Daoy (cell line): ENCODE measurements at places on chromosomes 4 and X.

DNA sequence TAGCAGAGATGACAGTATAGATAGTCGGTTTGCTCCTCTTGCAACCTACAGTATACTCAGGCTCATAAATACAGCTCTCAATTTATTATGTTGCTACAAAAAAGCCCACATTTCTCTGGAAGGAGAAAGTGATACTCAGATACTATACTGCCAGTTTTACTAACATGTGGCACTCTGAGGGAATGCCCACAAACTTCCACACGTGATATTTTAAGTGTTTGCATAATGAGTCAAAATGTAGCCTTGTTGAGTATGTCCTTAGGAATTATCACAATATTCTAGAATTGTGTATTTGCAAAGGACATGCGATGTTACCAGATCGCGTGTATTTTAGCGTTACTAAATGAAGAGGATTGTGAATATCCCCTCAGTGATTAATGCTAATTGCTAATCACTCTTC lies 929.1 kb downstream of the STIM2 start:
- DNase-seq, result no peak

- DNase-seq, result peak; percentile 9
Observed at GRCh38 chrX:43656005-43656494, at the start of gene MAOA. TSS of gene MAOA (plus strand) at chrX:43656299. CDS start at chrX:43656342, 43 bp downstream.

DNA sequence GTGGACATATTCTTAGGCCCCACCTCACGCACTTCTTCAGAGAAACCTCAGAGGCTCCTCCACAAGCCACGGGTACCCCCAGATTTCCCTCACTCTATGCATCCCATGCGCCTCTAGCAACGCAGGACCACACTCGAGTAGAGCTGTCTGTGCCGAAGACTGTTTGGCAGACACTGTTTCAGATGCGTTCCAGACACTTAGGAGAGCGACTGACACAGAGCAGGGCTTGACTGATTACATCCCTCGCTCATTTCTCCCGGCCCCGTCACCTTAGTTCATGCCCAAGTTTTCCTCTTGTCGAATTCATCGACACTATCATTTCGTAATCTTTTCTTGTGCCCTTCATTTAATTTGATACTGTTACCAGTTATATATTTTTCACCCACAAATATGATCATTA lies 15.0 kb downstream of the SORBS2 start:
- DNase-seq, result no peak

GRCh38 chr4:8370835-8371595 lies 69.5 kb downstream of the ACOX3 start:
- DNase-seq, result no peak

GRCh38 chrX:29518100-29518499 lies 697.3 kb upstream of the MAGEB2 start:
- no peak for DNase-seq

GRCh38 chr4:2066571-2067445 lies 7.7 kb downstream of the NAT8L start:
- no peak for DNase-seq

DNA sequence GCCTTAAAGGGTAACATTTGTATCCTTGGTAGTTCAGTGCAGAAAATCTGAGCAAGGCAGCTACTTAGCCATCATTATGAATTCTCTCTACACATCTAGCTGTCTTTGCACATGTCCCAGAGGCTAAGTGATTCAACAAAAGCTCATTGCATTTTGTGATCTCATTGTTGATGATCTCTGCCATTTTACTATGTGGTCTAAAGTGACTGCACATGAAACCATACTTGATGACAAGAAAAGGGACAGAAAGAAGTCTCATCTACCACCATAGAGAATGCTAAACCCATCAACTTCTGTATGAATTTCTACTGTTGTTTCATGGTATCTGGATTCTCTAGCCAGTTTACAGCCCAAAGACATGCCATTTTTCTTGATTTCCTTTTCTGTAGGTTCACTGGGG lies 5.9 kb upstream of the PGK1 start:
- no peak for DNase-seq

- no peak for DNase-seq
Observed at GRCh38 chr4:183532821-183533220, 28.0 kb downstream of the ING2 start.

DNA sequence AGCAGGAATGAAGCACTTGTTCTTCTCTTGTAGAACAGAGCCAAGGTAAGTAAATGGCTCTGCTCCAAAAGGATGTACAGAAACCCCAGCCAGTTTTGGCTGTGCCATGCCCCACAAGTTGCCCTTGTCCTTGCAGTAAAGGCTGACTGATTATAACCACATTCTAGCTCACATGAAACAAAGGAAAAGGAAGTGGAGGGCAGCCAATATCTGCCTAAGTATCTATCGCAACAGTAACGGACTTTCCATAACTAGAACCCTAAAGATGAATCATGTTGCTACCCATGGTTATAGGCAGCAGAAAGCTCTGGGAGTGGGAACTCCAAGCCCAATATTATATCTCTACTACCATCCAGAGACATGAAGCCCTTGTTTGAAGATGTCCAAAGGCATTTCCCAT lies 95.7 kb downstream of the COMMD8 start:
- DNase-seq, result no peak

- DNase-seq, result peak; percentile 58
Observed at GRCh38 chr4:150782311-150782710, 200.4 kb downstream of the MAB21L2 start.

GRCh38 chr4:86660401-86660800 lies 66.3 kb downstream of the PTPN13 start:
- no peak for DNase-seq

GRCh38 chr4:25986807-25987206 lies 72.8 kb downstream of the SMIM20 start:
- no peak for DNase-seq

- DNase-seq, result no peak
Observed at GRCh38 chr4:153258750-153259149, 54.5 kb downstream of the TRIM2 start.

DNA sequence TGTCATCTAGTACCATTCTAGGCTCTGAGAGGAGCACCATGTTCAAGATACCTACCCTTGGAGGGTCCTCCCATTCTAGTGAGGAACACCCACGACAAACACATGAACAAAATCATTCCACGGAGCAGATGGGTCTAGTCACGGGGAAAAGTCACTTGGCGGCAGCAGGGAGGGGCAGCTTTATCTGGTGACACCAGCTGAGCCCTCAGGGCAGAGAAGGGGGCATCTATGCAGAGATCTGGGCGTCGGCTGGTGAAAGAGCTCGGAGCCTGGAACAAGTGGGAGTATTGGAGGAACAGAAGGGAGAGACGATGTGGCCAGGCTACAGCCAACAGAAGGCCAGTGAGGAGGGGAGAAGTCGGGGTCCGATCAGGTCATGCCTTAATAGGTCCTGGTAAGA lies 11.9 kb upstream of the PDHA1 start:
- DNase-seq, result no peak

GRCh38 chr4:124863040-124863545 lies 150.6 kb upstream of the ANKRD50 start:
- no peak for DNase-seq

DNA sequence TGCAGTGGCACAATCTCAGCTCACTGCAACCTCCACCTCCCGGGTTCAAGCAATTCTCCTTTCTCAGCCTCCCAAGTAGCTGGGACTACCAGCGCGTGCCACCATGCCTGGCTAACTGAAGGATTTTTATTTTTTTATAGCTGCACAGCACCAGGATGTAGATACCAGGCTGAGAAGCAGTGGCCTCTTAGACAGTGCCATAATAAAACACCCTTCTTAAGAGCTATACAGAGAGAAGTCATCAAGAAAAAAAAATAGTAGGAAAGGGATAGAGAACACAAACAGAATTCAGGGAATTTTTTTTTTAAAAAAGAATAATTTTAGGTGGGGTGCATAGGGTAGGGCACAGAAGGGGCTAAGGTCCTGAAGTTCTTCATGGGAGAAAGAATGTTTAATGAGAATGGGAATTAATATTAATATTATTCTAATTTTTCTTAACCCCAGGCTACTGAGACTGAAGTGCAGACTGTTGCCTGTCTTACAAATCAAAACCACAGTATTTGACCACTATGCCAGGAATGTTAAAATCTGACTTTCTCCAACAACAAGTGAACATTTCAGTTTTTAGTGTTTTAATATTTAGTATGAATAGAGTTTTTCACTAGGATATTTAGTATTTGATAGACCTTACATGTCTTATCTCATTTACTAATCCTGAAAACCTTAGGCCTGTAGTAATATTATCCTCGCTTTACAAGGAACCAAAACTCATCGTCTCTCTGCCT lies 146.7 kb downstream of the KCNIP4 start:
- DNase-seq, result no peak

DNA sequence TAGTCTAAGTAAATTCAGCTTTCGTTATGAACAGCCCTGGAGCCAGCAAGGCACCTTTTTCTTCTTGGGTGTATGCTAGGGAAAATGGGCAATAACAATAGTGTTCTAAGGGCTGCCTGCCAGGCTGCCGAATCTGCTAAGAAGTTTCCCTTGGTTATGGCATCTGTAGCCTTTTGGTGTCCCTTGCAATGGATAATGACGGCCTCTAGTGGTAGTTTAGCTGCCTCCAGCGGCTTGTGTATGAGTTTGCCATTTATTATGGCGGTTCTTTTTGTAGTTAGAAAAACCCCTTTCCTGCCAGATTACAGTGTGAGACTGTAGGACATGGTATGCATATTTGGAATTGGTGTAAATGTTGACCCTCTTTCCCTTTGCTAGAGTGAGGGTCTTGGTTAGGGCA lies 78.9 kb upstream of the SPIN4 start:
- no peak for DNase-seq

- peak; percentile 6 for DNase-seq
Observed at GRCh38 chr4:189507060-189507459, 433.6 kb upstream of the FRG1 start.

GRCh38 chrX:21837056-21837455 lies 2.4 kb upstream of the MBTPS2 start:
- DNase-seq, result no peak

GRCh38 chr4:181004056-181004455 lies 1239.1 kb upstream of the TENM3 start:
- no peak for DNase-seq

DNA sequence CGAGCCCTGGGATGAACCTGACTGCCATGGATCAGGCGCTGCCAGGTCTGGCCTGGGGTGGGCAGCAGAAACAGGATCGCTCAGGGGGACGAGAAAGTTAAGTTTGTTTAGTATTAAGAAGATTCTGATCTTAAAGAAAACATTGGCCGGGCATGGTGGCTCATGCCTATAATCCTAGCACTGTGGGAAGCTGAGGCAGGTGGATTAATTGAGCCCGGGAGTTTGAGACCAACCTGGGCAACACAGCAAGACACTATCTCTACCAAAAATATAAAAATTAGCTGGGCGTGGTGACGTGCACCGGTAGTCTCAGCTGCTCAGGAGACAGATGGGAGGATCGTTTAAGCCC lies 696 bp upstream of the FLNA start:
- DNase-seq, result no peak

DNA sequence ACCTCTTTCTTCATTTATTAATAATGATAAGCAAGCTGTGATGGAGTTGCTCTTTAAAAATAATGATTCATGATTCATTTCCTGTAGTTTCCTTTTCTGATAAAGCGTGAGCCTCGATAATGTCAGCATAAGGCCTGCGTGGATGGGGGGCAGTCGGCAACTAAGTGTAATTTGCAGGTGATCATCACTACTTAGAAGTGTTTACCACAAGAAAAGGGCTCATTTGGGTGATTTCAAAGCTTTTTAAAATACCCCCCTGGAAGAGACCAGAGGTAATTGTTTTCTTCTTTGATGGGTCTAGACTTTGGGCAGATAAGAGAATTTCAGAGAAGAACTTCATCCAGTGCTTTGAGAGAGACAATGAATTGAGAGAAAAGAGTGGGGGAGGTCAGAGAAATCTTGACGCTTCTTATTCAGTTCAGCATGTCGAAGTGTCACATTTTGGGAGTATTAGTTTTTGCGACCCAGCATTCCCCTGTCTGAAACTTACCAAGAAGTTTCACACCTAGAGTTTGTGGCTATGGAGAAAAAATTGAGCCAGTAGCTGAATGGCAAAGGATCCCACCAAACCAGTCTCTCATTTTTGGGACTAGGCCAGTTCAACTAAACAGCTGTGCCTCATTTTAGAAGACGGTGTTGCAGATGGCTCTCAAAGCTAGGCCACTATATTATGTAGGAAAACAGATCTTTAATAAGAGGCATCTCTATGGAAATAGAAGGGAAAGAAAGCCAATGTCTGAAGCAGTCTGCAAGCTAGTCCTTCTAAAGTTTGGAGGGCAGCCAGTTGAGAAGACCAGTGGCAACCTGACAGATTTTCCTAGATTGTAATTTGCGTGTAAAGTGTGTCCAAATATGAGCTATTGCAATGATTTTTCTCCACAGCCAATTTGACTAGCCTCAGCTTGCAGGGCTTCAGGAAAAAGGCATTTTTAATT lies 171.0 kb upstream of the PPP1R2C start:
- DNase-seq, result no peak

GRCh38 chr4:76879731-76880364 lies 18.1 kb downstream of the SOWAHB start:
- DNase-seq, result no peak

DNA sequence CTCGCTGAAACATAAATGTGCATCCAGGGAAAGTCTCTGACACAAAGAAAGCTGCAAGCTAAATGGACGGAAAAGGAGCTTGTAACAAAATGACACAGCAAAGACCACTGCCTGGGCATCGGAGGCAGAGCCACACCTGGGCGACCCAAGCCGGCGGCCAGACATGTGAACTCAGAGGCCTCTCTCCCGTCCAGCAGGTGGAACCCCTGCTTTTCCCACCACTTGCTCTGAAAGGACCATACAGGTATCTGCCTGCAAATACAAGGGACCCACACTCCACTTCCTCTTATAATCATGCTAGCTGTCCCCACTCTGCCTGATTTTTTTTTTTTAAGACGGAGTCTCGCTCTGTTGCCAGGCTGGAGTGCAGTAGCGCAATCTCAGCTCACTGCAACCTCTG lies 12.0 kb downstream of the CPLX1 start:
- no peak for DNase-seq

- no peak for DNase-seq
Observed at GRCh38 chrX:134202561-134202960, 34.4 kb upstream of the CCDC160 start.

- DNase-seq, result peak; percentile 51
Observed at GRCh38 chrX:104254442-104255115, at the start of gene ESX1. TSS of gene ESX1 (minus strand) at chrX:104254933. CDS start at chrX:104254849, 84 bp downstream.

DNA sequence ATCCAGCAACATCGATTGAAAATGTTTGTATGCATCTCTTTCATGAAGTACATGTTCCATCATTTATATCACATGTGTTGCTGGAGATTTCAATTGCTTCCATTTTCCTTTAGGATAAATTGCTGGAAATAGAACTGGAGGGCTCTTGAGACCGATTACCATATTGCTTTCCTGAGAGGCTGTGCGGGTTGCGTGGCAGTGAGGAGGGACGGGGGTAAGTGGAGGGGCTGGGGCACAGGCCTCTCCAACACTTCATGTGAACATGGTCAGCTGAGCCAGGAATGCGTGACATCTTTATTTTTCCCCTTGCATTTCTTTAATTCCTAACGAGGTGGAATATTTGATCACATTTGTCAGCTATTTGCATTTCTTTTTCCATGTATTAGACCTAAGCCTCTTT lies 144.6 kb downstream of the TBL1X start:
- no peak for DNase-seq
